ENCODE measurements at places on chromosomes 4 and X. TPM values are rescaled to one million over a fixed set of nuclear protein-coding genes. Genes with fewer than 3 reads are reported as not detected.

The CCSER1 gene
- polyA plus RNA-seq: 0.47 TPM

GRCh38 chrX:129688097-129688496, 33.3 kb upstream of the APLN start:
- no peak overlapping the region for H3K4me3 ChIP-seq
- no peak for DNase-seq
- H3K4me1 ChIP-seq: no peaks in the 10 kb centered on the region
- H3K27me3 ChIP-seq: no peaks in the 10 kb centered on the region

The TEX13C gene
- polyA plus RNA-seq: not detected

The GPC4 gene
- polyA plus RNA-seq: not detected

The RASSF6 gene
- 2.2 TPM for polyA plus RNA-seq

DNA sequence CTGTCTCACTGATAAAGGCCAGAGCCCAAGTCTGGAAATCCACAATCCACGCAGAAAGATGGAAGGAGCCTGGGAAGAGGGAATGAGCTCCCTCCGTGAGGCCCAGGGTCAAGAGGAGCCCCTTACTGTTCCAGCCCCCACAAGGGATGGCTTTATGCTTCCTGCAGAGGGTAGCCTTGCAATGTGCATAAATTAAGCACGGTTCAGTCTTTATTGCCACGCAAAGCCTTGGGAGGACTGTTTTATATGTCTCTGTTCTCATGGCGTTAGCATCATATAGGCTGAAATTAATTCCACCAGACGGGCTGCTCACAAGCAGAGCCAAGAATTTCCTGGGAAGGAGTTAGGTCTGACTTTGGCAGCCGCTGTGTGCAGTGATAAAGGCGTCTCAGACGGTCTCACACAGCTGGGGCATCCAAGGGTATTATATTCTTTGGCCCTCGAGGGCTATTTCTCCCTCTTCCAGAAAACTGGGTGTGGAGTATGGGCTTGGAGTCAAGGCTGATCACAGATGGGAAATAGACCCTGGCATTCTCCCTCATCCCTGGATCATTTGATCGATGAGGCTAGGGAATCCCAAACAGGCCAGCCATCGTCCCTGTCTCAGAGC, 38.5 kb downstream of the CYTL1 start:
- DNase-seq: no peak
- no peaks in the 10 kb centered on the region for H3K27me3 ChIP-seq
- no peaks in the 10 kb centered on the region for H3K4me1 ChIP-seq
- H3K27ac ChIP-seq: no peak overlapping the region

DNA sequence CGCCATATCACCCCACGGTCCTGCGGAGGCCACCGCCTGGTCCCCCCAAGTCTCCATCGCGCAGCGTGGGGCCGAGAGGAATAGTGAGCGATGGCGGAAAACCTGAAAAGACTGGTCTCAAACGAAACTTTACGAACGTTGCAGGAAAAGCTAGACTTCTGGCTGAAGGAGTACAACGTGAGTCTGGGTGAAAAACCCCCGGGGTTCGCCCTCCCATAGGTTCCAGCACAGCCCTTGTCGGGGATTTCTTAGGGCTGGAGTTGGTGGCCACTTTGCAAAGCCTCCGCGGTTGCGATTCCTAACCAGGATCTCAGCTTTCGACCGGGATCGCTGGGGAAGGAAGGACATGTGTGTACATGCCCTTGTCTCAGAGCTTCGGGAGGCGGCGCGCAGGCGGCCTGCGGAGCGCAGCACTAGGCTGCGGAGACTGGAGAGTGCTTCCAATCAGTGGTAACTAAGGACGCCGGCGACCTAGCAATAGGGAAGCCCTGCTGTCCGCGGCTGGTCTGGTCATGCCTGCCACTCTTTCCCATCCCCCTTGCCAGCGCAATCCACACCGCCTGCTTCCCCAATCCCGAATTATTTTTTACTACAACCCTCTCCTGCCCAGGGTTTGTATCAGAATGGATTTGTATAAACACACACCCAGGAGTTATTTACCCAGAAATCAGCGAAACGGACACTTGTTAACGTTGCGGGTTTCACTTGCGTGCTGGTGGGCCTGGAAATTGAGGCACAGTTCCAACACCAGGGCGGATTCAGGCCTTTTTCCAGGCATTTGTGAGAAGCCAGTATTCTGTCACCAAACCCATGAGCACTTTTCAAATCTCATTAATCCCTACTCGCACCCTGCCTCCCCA, 741 bp downstream of the SPATA18 start:
- no peaks in the 10 kb centered on the region for H3K36me3 ChIP-seq
- H3K27ac ChIP-seq: no peak overlapping the region
- DNase-seq: no peak
- H3K4me1 ChIP-seq: peaks cover 10% of the 10 kb centered on the region

The P2RY8 gene
- polyA plus RNA-seq: 194 TPM

GRCh38 chr4:7647600-7648543, 213.1 kb upstream of the PSAPL1 start:
- H3K36me3 ChIP-seq: no peaks in the 10 kb centered on the region
- DNase-seq: no peak
- no peak overlapping the region for H3K4me3 ChIP-seq
- no peak overlapping the region for H3K27ac ChIP-seq

GRCh38 chr4:101349801-101350064, 2.4 kb upstream of the PPP3CA start:
- no peaks in the 10 kb centered on the region for H3K27me3 ChIP-seq
- H3K4me1 ChIP-seq: peaks cover 17% of the 10 kb centered on the region
- no peak overlapping the region for H3K27ac ChIP-seq
- no peak for DNase-seq
- no peak overlapping the region for H3K4me3 ChIP-seq

GRCh38 chr4:173056271-173056670, 112.3 kb upstream of the GALNT7 start:
- DNase-seq: no peak
- H3K4me3 ChIP-seq: no peak overlapping the region
- peaks cover 6% of the 10 kb centered on the region for H3K27me3 ChIP-seq
- H3K36me3 ChIP-seq: no peaks in the 10 kb centered on the region
- no peaks in the 10 kb centered on the region for H3K4me1 ChIP-seq

DNA sequence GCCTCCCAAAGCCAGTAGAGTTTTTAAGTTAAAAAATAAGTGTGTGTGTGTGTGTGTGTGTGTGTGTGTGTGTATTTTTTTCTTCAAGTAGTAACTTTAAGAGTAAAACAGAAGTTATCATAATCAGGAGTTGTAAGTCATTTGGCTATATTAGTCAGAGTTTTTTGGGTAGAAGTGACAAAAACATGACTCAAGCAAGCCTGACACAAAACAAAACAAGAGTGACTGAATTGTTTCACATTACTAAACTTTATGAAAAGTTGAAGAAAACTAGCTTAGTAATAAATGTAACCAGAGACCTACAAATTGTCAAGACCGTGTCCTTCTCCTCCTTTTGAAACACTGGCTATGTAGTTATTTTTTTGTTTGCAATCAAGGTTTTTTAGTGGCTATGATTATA, 738.0 kb upstream of the PITX2 start:
- no peaks in the 10 kb centered on the region for H3K36me3 ChIP-seq
- H3K27ac ChIP-seq: no peak overlapping the region
- no peak overlapping the region for H3K4me3 ChIP-seq

DNA sequence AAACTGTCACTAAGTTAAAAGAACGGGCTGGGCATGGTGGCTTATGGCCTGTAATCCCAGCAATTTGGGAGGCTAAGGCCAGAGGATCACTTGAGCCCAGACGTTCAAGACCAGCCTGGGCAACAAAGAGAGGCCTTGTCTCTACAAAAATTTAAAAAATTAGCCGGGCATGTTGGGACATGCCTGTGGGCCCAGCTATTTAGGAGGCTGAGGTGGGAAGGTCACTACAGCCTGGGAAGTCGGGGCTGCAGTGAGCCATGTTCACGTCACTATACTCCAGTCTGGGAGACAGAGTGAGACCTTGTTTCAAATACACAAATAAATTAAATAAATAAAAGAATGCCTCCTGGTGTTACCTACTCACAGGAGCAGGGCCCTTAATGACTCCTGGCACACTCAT, 69.5 kb downstream of the APBB2 start:
- H3K4me1 ChIP-seq: no peaks in the 10 kb centered on the region
- H3K36me3 ChIP-seq: no peaks in the 10 kb centered on the region
- no peak overlapping the region for H3K4me3 ChIP-seq

DNA sequence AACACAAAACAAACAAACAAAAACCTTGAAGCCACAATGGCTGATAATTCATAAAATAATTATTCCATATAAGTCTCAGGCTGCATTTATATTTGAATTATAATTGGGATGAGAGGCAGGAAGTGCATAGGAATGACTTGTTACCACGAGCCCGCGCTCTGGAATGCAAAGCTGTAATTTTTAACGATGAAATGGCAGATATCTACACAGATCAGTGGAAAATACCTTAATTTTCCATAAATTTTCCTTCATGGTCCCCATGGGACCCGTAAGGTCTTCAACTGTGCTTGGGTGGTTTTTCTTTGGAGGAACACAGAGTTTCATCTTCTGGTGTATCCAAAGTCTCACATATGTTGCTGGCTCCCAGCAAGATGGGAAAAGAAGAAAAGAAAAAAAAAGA, 226.8 kb downstream of the SHOX start:
- no peaks in the 10 kb centered on the region for H3K4me1 ChIP-seq
- no peak overlapping the region for H3K27ac ChIP-seq
- no peaks in the 10 kb centered on the region for H3K36me3 ChIP-seq
- H3K4me3 ChIP-seq: no peak overlapping the region

The PITX2 gene
- not detected for polyA plus RNA-seq

- no peaks in the 10 kb centered on the region for H3K4me1 ChIP-seq
- H3K36me3 ChIP-seq: no peaks in the 10 kb centered on the region
- no peak overlapping the region for H3K27ac ChIP-seq
- peak; percentile 15 for DNase-seq
- no peak overlapping the region for H3K4me3 ChIP-seq
- no peaks in the 10 kb centered on the region for H3K27me3 ChIP-seq
Measured at GRCh38 chrX:25285598-25285997, 269.8 kb upstream of the ARX start.

The NPY1R gene
- not detected for polyA plus RNA-seq

- H3K36me3 ChIP-seq: no peaks in the 10 kb centered on the region
- H3K27me3 ChIP-seq: no peaks in the 10 kb centered on the region
- no peak for DNase-seq
- no peaks in the 10 kb centered on the region for H3K4me1 ChIP-seq
- no peak overlapping the region for H3K4me3 ChIP-seq
Measured at GRCh38 chr4:99323756-99324155, 2.6 kb upstream of the ADH1B start.

- no peak overlapping the region for H3K27ac ChIP-seq
- H3K36me3 ChIP-seq: no peaks in the 10 kb centered on the region
- no peaks in the 10 kb centered on the region for H3K4me1 ChIP-seq
- no peak for DNase-seq
- H3K4me3 ChIP-seq: no peak overlapping the region
Measured at GRCh38 chrX:125101971-125102755, 217.5 kb upstream of the TEX13C start.

GRCh38 chrX:152902502-152902820, 4.6 kb downstream of the ZNF185 start:
- no peak overlapping the region for H3K27ac ChIP-seq
- H3K36me3 ChIP-seq: no peaks in the 10 kb centered on the region
- H3K4me3 ChIP-seq: no peak overlapping the region
- no peaks in the 10 kb centered on the region for H3K27me3 ChIP-seq

DNA sequence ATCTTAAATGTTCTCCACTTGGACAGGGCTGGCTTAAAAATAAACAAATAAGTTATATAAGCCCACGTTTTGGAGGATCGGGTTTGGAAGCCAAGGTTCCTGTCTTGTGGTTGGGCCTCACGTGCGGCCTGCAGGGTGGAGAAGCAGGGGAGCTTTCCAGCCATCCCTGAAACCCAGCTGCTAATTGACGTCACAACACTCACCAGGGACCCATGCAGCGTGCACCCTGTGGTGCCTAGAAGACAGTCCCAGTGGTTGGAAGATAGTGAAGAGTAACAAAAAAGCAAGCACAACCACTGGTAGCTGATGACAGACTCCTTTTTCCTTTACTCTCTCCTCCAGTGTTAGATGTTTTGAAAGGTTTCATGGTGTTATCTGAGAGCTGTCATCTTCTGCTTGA, 142.0 kb upstream of the RBPJ start:
- H3K27me3 ChIP-seq: no peaks in the 10 kb centered on the region
- H3K4me3 ChIP-seq: no peak overlapping the region
- DNase-seq: no peak
- peaks cover 9% of the 10 kb centered on the region for H3K4me1 ChIP-seq
- H3K27ac ChIP-seq: no peak overlapping the region
- H3K36me3 ChIP-seq: no peaks in the 10 kb centered on the region

- no peaks in the 10 kb centered on the region for H3K27me3 ChIP-seq
- H3K27ac ChIP-seq: no peak overlapping the region
- no peaks in the 10 kb centered on the region for H3K4me1 ChIP-seq
- DNase-seq: no peak
- no peak overlapping the region for H3K4me3 ChIP-seq
- no peaks in the 10 kb centered on the region for H3K36me3 ChIP-seq
Measured at GRCh38 chr4:160373911-160374310, 1271.0 kb downstream of the RAPGEF2 start.

- no peaks in the 10 kb centered on the region for H3K4me1 ChIP-seq
- DNase-seq: no peak
- no peaks in the 10 kb centered on the region for H3K27me3 ChIP-seq
- H3K4me3 ChIP-seq: no peak overlapping the region
Measured at GRCh38 chrX:153878969-153879653, 6.9 kb downstream of the L1CAM start.

The ERCC6L gene
- polyA plus RNA-seq: 0.30 TPM

The MAGEA2 gene
- polyA plus RNA-seq: not detected
